ENCODE measurements at places on chromosomes 3 and 15.

GRCh38 chr15:99564221-99565048, 1.3 kb upstream of the MEF2A start:
- DNase-seq = no peak

DNA sequence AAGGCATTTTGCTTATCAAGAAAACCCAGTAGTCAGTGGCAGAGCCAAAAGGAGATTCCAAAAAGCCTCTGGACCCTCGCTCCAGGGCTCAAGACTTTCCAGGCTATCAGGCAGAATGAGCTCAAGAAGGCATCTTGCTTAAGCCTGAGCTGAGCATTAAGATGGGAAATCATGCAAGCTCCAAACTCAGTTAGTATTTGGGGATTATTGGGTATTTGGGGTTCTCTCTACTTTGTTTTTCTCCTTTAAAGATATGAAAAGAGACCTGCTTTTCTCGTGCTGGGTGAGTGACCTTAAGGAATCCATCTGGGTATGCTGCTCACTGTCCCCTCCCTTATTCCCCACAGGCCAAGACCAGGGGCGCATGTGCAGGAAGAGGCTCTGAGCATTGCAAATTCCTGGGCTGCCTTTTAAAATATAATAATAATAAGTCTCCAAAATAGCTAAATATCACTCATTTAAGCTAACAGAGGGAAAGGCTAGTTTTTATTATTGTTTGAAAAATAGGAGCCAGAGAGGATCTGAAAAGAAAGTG, 75.4 kb upstream of the HACD2 start:
- DNase-seq = no peak

DNA sequence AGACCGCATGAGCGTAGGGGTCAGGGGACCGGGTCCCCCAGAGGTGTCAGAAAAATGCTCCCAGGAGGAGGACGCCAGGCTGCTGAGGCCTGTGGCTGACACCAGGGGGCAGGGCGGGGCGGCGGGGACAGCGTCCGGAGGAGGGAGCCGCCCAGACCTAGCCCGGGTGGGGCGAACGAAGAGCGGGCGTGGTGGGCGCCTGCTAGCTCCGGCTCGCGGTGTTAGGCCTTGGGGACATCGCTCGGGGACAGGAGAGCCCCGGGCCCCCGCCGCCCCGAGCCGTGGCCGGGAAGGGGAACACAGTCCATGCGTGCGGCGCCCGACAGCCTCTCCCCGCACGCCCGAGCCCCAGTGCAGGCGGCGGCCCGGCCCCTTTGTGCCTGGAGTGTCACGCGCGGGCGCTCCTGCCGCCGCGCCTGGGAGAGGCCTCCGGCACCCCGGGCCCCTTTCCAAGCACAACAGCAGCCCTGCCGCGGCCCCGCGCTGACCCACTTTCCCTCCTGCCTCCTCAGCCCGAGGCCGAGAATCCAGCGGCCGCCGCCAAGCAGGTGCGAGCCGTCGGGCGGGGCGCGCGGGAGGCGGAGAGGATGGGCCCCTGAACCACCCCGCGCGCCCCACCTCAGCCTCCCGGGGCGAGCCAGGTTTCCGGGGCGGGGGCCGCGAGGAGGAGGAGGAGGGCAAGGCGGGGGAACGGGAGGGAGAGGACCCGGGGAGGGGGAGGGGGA, 111.0 kb upstream of the KLF13 start:
- DNase-seq = peak; percentile 73

GRCh38 chr15:42285034-42285433, 11.8 kb upstream of the TMEM87A start:
- DNase-seq = no peak

- no peak for DNase-seq
These were observed 8.9 kb downstream of the GPR149 start for GRCh38 chr3:154421083-154421482.

DNA sequence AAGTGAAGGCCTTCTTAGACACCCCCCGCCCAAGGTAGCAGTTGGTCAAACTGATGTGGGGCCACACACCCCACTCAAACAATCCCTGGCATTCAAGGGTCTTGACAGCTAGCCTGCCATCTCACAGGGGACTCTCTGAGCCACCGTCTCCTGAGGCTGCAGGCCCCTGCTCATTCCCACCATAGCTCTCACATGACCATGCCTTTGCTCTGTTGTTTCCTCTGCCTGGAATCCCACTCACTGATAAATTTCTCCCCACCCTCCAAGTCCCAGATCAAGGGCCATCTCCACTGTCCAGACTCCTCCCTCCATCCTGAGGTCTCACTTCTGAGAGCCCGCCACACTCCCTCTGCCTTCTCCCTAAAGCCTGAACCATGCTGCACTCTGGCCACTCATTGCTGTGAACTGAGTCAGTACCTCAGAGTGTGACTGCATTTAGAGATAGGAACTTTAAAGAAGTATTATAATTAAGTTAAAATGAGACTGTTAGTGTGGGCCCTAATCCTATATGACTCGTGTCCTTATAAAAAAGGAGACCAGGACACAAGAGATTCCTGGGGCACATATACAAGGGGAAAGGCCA, 10.0 kb downstream of the WNT7A start:
- no peak for DNase-seq

DNA sequence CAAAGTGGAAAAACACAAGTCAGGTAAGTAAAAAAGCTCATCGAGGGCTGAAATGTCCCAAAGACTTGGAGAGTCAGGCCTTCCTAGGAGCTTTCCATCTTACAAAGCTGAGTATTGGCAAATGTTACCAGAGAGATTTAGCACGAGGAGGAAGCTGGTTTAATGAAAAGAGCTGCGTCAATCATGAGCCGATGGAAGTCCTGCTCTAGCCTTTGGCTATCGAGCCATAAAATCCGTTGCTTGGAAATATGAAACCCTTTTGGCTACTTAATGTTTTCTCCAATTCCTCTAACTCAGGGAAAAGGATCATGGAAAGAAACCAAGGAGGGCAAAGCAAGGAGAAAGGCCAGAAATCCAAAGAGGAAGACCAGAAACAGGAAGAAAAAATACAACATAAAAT, 1074.6 kb downstream of the FHIT start:
- DNase-seq = no peak

GRCh38 chr15:46856839-46857502, 860.3 kb upstream of the SEMA6D start:
- DNase-seq = no peak

DNA sequence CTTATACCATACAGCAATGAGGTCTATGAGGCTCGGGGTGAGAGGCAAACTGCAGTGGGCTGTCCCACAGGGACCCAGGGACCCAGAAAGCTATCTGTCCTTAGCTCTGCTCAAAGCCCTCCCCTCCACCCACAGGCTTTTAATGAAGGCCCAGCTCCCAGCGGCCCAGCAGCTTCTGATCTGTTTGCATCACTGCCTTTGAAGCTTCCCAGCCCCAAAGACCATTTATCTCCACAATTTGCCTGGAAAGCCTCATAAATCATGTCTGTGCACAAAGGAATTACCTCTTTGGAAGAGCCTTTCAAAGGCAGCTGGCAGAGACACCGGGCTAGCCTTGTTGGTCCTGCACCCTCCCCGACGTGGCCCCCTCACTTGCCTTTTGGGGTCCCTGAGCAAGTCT, 123.9 kb downstream of the RAB11A start:
- DNase-seq = no peak

- DNase-seq = no peak
These were observed 6.4 kb downstream of the PLEKHO2 start for GRCh38 chr15:64847876-64848716.

DNA sequence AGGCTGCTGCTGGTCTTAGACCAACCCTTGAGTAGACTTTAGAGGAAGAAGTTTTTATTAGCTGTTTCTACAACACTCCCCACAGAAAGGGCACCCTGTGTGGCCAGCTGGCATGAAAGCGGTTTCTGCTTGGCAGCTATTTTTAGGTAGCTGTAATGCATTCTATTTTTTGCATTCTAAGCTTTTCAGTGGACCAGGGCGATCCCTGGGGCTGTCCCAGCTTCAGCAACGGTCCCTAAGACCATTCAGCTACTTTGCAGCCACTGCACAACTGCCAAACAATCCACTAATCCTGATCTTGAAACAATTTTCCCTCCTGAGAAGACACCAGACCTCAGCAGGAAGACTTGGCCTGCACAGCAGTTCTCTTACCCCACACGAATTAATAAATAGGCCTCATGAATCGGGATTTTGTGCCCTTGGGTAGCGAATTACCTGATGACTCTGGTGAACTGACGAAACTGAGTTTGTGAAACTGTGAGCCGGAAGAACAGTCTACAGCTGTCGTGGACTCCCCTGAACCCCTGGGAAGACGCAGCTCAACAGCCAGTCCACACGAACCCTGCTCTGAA, 14.6 kb upstream of the TFRC start:
- DNase-seq = no peak

- DNase-seq = no peak
These were observed 1123.0 kb downstream of the ROBO1 start for GRCh38 chr3:78644847-78645246.

DNA sequence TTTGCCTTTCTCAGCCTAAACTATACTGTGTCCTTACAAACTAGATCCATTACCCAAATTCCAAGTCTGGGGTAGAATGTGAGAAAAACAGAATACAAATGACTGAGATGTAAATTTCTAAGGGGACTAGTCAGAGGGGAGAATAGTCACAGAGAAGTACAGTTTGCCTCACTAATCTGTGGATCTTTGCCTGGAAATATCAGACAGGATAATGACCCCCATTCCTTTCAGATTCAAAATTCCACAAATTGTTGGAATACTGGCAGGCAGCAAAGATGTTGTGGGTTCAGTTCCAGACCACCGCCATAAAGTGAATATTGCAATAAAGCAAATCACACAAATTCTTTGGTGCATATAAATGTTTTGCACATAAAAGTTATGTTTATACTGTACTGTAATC, 762.8 kb upstream of the NR2F2 start:
- no peak for DNase-seq

- DNase-seq = no peak
These were observed 422.2 kb upstream of the SGO1 start for GRCh38 chr3:20608054-20608738.

GRCh38 chr15:85545185-85545584, 164.8 kb downstream of the AKAP13 start:
- no peak for DNase-seq

GRCh38 chr3:98359993-98360675, 6.5 kb downstream of the OR5K4 start:
- DNase-seq = no peak

- no peak for DNase-seq
These were observed at the start of gene TRIM71 for GRCh38 chr3:32817558-32818228. Gene TRIM71 (plus strand): TSS chr3:32817997. CDS start chr3:32818081, 84 bp downstream.

DNA sequence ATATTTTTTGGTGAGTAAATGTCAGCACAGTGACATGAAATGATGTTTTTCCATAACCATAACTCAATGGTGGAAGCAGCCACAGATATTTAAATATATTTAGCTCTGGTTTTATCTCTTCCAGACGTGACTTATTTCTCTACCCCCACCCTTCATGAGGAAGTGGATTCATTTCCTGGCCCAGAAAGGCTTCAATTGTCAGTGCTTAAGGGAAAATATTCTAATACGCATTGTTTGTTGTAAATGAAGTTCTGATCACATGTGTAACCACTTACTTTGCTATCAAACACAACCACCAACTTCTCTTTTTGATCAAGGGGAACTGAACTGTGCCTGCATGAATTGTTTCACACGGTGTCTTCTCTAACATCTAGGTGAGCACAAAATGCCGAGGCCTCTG, 14.0 kb downstream of the CLDN16 start:
- DNase-seq = no peak

GRCh38 chr3:177388209-177388608, 190.9 kb upstream of the TBL1XR1 start:
- DNase-seq = no peak

DNA sequence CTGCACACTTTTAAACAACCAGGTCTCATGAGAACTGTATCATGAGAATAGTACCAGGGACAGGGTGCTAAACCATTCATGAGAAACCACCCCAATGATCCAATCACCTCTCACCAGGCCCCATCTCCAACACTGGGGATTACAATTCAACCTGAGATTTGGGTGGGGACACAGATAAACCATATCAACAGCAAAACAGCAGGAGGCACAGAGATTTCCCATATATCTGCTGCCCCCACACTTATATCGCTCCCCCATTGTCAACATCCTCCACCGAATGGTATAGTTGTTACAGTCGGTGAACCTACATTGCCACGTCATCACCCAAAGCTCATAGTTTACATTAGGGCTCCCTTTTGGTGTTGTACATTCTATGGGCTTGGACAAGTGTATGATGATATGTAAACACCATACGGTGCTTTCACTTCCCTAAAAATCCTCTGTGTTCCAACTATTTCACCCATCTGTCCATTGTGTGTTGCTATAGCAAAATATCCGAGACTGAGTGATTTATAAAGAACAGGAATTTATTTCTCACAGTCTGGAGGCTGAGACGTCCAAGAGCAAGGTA, 224.8 kb downstream of the FAM43A start:
- no peak for DNase-seq

DNA sequence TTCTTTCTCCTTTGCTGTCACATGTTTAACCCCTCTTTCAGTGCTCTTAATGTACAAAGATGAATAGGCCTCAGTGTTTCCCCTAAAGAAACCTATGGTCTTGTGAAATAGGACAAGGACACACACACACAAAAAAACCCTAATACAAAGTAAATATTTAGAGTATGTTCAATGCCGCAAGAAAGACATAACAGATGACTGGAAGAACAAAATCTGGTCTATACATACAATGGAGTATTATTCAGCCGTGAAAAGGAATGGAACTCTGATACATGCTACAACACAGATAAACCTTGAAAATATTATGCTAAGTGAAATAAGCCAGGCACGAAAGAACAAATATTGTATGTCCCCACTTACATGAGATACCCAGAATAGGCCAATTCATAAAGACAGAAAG, 123.1 kb downstream of the ADAM10 start:
- DNase-seq = no peak

DNA sequence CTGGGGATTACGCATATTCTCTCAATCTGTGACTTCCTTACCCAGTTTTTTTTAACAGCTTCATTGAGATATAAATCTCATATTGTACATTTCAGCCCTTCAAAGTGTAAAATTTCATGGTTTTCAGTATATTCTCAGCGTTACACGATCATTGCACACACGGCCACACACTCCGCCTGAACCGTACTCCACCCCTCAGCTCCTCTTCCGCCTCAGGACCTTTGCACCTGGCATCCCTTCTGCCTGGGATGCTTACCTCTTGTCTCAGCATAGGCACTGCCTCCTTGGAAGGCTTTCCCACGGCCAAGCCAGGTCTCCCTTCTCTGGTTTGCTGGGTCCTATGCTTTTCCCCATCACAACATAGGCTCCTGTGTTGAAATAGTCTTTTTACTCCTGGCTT, 57.4 kb upstream of the NR2C2 start:
- DNase-seq = no peak

- no peak for DNase-seq
These were observed 205.0 kb downstream of the ADAMTSL3 start for GRCh38 chr15:83858820-83859505.

GRCh38 chr3:138796761-138797160, 38.0 kb downstream of the PIK3CB start:
- no peak for DNase-seq

DNA sequence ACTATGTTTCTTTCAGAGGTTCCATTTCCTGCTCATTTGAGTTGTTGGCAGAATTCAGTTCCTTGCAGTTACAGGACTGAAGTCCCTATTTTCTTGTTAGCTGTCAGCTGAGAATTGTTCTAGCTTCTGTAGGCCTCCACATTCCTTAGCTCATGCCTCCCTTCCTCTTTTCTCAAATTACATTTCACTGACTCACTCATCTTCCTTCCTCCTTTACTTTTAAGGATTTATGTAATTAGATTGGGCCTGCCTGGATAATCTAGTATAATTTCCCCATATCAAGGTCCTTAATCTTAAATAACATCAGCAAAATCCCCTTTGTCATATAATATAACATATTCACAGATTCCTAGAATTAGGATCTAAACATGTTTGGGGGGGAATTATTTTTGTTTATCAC, 40.6 kb upstream of the RBMS3 start:
- DNase-seq = no peak

All from stimulated activated CD4-positive, alpha-beta T cell treated with anti-CD3 and anti-CD28 coated beads, Interleukin-1b, Interleukin-23, amount 100 ng/mL, for 4 hours (primary cell).